Small intestine (tissue), 16 donors: ENCODE measurements at places on chromosomes 12 and 14.

GRCh38 chr12:31324116-31324844 lies 1.7 kb downstream of the SINHCAF start:
- peak; percentile 79 for DNase-seq

DNA sequence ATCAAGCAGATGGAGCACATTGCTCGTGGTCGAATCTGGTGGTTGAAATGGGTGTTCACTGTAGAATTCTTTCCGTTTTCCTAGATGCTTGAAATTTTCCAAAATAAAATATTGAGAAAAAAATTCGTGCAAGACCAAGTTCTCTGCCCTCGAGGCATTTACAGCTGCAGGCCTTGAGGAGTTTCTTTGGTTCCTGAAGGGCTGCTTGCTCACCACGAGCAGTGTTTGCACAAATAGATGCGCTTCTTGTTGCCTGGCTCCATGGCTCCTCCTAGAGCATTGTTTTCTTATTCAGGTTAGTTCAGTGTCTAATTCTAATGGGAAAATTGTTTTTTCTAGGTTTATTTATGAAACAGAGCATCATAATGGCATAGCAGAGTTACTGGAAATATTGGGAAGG lies 74.5 kb upstream of the DYNC1H1 start:
- DNase-seq: no peak

DNA sequence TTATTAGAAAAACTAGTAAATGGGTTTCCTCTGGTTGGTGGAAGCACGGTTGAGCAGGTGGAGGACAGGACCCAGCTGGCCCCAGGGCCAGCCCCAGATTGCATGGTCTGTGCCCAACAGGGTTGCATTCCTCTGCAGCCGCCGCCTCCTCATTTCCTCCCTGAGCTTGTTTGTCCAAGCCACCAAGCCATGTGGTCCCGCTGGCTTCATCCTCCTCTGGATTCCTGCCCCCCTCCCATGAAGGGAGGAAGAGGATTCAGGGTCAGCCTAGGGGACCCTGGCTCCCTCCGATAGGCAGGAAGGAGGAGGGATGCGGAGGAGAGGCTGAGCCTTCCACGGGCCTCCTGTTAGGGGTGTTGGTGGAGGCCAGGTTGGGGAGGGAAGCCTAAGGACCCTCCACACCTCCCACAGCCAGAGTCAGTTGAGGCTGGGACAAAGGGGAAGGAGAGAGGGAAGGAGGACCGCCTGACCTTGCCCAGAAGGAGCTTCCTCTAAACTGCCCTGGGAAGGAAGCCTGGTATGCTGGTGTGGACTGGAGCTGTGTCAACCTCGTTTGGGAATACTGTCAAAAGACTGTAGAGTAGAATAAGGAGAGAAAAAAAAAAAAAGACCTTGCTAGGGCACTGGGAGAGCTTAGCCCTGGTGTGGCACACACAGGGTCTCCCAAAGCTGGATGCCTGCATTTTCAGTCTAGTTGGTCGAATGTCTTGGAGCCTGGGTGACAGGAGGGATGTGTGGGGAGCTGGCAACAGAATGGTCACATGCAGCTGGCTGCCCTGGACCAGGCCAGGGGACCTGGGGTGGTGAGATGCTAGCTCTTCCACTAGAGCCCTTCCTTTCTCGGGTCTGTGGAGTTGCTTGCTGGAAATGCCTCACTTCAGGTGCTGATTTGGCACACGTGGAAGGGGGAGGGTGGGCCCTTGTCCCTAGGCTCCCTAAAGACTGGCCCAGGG lies 42.4 kb downstream of the PLEKHG3 start:
- DNase-seq: no peak

DNA sequence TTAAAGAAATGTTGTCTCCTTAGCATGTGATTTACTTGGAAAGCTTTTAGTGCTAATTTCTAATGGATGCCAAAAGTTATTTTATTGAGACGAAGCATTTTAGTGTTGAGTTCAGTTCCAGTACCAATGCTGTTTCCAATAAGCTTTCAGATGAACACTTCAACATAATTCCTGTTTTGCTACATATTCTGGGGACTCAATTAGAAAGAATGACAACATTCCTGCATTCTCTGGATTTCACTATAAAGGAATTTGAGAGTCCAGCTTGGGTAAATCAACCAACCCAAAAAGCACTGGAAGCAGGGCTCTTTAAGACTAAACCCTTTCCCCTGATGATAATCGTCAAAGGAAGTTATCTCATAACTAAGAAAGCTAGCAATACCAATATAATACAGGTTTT lies 353.0 kb upstream of the TMTC1 start:
- DNase-seq: no peak

DNA sequence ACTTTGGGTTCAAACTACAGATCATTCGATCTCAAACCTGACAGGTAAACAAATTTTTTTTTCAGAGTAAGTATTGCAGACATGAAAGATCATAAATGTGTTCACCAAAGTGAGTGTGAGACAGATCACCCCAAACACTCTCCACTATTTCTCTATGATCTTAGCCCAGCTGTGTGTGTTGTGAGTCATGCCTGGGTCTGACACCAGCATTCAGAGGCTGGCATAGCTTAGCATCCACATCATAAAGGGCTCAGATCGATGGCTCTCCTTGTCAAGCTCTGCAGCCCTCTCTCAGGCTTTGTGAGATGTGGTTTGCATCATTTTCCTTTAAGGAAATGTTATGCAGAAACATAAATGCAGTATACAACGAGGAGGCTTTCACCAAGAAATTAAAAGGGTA lies 164.9 kb downstream of the ETV6 start:
- DNase-seq: no peak

- DNase-seq: no peak
Observed at GRCh38 chr14:91185721-91186120, 58.8 kb downstream of the GPR68 start.

DNA sequence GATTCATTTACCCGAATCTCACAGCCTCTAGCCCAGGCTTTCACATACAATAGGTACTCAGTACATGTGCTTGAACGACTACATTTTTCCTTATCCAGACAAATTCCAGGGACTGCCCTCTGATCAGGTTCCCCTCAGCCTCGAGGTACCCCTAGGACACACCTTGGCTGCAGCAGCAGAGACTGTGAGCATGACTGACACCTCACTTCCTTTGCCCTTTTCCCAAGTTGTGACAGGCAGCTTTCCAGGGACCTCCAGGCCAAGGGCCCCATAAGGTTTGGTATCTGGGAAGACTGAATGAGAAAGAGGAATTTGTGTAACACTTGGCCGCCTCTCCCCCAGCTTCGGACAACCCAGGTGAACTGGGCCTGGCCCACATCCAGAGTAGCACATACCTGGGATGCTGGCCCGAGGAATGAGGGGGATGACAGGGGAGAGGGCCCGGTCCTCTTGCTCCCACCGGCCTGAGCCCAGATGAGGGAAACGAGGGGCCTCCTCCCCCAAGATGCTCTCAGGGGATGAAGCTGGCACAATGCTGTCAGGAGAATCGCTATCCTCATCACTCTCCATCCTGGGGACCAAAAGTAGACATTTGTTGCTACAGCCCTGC lies 10.2 kb upstream of the PRKAG1 start:
- DNase-seq: no peak

- no peak for DNase-seq
Observed at GRCh38 chr12:124513297-124513867, 54.0 kb downstream of the NCOR2 start.

- DNase-seq: no peak
Observed at GRCh38 chr12:82366197-82366596, 7.9 kb downstream of the METTL25 start.

DNA sequence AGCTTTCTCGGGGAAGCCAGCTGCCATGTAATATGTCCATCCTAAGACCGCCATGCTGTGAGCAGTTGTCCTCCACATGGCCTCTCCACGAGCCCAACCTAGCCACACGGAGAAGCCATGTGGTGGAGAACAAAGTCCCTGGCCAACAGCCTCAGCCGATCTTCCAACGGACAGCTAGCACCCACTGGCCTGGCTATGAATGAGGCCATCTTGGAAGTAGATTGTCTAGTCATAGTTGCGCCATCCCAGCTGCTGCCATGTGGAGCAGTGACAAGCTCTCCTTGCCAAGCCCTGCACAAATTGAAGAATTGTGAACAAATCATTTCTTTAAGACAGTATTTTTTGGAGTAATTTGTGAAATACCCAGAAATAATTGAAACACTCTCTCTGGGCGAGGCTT lies 49.3 kb upstream of the USP44 start:
- DNase-seq: no peak

GRCh38 chr14:87409393-87409792 lies 583.6 kb downstream of the GALC start:
- DNase-seq: no peak

DNA sequence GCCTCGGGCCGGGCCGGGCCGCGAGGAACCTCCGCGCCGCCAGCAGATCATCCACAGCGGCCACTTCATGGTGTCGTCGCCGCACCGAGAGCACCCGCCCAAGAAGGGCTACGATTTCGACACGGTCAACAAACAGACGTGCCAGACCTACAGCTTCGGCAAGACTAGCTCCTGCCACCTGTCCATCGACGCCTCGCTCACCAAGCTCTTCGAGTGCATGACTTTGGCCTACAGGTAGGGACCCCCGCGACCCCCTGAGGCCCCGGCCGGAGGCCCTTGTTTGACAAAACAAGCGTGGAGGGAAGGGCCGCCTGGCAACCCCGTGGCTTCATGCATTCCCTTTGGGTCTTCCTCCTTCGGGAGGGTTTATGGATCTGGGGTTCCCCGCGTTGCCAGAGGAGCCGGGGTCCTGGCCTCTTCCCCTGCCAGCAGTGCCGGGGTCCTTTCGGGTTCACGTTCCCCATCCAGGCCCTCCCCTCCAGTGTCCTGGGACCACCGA lies 526 bp downstream of the MLXIP start:
- DNase-seq: no peak

DNA sequence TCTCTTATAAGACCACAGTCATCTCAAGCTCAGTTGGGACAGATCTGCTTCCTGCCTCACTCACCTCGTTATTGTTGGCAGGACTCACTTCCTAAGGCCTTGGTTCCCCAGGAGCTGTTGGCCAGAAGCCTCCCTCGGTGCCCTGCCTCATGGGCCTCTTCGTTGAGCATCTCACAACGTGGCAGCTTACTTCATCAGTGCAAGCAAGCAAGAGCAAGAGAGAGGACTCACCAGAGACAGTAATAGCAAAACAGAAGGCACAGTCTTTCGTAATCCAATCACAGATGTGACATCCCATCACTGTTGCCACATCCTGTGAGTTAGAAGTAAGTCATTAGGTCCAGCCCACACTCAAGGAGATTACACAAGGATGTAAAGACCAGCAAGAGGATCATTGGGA lies 5.1 kb upstream of the NUMB start:
- peak; percentile 52 for DNase-seq

GRCh38 chr14:25122843-25123242 lies 72.9 kb upstream of the STXBP6 start:
- no peak for DNase-seq

- no peak for DNase-seq
Observed at GRCh38 chr14:76490111-76490510, 114.2 kb downstream of the ESRRB start.

- peak; percentile 65 for DNase-seq
Observed at GRCh38 chr12:119060847-119061796, 79.8 kb downstream of the SRRM4 start.

DNA sequence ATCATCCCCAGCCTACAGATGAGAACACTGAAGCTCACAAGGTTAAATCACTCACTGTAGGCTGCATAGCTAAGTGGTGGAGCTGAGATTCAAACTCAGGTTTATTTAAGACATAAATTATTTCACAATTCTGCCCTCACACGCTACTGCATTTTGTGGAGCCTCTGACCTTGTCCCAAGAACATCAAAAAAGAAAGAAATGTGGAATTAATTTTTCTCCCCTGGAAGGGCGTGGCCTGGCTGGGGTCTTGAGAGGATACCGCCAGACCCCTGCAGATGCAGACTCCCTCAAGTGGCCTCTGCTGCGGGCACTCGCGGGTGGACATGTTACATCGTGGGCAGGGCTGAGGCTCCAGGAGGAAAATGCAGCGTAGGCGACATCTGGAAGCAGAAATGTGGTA lies 40.6 kb downstream of the LTBP2 start:
- no peak for DNase-seq

GRCh38 chr12:9786726-9787717 lies 26.3 kb upstream of the CD69 start:
- DNase-seq: no peak

GRCh38 chr14:60064491-60065072 lies 27.1 kb upstream of the PCNX4 start:
- DNase-seq: peak; percentile 22

DNA sequence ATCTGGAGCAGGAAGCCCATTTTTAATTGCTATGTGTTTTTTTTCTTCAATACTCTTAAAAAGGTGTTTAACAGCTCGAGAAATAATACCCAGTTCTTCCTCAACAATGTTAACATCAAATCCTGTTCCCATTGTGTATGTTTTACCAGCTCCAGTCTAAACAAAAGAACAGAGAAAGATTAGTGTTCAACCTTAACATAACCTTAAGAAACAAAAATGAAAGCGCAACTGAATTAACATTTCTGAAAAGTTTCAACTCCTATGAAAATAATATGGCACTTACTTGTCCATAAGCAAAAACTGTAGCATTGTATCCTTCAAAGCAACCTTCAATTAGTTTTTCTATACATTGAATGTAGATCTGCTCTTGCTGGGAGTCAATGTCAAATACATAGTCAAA lies 73.2 kb downstream of the KIF21A start:
- no peak for DNase-seq

DNA sequence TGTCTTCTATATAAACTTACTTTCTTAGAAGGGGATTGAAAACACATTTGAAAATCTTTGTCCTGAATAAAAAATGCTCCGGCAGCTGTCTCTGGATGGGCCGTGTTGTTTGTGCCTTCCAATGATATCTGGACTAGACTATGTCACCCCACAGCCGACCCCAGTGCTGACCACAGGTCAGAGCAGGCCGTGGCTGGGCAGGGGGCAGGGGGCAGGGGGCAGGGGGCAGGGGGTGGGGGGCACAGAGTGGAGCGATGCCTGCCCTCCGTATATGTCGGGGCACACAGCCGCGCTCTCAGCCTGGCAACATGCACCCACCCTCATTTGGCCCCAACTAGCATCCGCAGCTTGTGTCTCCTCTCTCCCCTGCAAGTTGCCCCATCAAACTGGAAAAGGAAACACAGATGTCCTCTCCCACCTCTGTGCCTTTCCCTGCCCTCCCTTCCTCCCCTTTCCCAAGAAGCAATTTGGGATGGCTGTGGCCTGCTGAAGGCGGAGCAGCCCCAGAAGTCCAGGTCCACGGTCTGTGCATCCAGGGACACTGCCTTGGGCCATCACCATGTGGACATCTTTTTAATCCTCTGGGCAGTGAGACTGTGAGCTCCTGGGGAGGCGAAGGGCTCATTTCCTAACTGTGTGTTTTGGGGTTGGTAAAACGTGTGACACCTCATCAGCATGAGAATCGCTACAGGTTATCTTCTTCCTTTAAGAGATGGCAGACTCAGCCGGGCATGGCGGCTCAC lies 295.7 kb upstream of the RTL1 start:
- DNase-seq: no peak

DNA sequence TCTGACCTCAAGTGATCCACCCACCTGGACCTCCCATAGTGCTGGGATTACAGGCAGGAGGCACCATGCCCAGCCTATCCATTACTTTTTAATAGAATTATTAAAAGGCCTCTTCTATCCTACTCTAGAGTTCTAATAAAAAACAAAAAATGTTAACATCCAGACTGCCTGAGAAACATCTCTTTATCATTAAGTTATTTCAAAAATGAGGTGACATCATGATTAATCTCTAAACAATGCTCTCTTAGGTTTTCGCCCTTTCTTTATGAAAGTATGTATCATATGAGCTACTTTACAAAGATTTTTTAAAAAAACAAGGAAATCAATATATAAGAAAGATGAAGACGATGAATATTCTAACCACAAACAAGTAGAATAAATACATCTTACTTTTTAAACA lies 52.6 kb downstream of the FGD6 start:
- no peak for DNase-seq

GRCh38 chr14:33052943-33053342 lies 114.3 kb downstream of the NPAS3 start:
- no peak for DNase-seq
